SW 1271 (cell line): ENCODE measurements at places on chromosomes 5 and 9.

DNA sequence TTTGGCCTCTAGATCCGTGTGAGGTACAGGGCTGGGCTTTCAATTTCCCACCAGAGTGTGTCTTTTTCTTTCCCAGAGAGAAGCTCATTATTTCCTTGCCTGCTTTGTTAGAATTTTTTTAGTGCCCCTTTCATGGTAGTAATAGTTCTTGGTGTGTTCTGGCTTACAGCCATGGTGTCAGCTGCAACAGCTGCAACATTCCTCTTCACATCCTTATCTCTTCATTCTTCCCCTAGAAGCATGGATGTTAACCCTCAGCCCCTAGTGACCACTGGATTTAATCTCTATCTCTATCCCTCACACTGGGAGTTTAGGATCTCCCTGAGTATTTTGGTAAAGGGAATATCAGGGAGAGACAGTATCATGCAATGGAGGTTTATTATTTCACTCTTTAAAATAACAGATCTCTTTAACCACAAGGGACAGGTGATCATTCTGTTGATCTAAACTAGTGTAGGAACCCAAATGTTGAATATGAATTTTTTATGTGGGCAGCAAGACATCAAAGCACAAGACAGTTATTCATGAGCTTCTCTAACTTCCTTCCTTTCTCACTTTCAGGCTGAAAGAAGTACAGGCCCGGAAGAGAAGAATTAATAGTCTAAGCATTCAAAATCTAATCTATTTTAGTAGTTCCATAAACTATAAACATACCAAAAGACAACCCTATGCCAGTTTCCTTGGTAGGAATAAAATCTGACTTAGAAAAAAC, 160.2 kb downstream of the FAM170A start:
- no peak for DNase-seq

DNA sequence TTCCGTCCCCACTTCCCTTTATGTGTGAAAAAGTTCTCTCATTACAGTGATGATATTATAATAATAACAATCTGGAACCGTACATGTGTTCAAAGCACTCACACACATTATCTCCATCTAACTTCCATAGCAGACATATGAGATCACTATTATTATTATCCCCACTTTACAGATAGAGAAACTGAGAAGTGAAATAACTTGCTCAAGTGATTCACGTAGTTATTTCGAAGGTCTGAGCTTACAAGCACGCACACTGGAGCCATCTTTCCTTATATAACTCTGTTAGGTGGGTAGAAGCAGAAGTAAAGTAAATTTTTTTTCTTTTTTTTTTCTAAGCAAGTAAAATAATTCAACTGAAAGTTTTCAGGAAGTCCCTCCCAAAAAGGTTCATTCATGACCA, 62.9 kb upstream of the PTGER4 start:
- no peak for DNase-seq

- DNase-seq, result no peak
Measured at GRCh38 chr5:148583421-148583965, 70.8 kb downstream of the HTR4 start.

DNA sequence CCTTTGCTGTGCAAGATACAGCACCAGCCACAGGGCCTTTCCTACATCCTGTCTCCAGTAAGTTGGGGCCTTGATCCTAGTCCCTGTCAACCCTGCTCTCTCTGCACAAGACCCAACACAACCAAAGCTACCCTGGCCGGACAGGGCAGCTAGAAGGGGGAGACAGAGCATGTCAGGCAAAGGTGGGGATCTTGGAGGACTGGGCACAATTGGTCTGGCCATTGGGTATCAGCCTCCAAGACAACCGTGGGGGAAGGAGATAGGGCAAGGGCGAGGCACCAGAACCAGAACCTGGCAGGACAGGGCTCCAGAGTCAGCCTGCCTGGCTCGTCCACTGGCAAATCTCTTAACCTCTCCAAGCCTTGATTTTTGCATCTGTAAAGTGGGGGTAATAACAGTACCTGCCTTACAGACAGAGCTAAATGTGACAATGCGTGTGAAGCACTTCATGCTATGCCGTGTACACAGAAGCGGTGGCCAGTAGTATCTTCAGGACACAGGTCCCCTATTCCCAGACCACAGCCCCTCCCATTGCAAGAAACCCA, 51.6 kb upstream of the CDKN2AIPNL start:
- no peak for DNase-seq

DNA sequence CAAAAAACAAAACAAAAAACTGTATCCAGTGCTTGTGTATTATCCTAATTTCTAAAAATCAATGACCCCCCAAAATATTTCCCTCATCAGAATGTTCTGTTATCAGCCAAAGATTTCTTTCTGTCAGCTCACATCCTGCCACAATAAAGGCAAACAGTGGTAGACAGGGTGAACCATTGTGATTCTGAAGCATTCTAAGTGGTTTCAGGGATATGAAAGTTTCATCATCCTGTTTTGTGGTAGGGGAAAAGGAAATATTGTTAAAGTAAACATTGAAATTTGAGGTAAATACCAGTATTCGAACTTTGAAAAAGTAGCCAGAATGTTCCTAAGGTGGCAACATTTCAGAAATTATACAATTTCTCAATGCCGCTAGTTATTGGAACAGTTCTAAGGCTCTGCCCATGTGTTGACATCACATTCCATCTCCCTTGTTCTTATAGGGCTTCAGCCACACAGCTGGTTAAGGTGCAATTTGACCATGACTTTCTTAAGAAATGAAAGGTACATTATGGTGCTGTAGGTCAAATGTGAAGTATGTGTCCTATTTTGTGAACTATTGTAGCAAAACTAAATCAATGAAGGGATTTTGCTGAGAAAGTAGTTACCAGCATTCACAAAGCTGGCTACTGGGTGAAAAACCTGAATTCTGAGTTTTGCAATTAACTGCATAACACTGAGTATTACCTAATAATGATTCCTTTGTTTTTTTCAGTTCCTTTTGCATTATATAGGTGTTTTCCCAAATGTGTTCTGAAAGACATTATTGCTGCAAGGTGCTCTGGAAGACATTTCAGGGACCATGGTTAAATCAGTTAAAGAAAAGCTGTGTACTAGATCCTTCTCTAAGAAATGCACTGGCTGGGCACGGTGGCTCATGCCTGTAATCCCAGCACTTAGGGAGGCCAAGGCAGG, 107.6 kb upstream of the RASGRF2 start:
- no peak for DNase-seq

GRCh38 chr5:58818465-58818864, 235.6 kb downstream of the RAB3C start:
- no peak for DNase-seq

- DNase-seq, result no peak
Measured at GRCh38 chr5:135094339-135095051, 60.5 kb upstream of the PITX1 start.

DNA sequence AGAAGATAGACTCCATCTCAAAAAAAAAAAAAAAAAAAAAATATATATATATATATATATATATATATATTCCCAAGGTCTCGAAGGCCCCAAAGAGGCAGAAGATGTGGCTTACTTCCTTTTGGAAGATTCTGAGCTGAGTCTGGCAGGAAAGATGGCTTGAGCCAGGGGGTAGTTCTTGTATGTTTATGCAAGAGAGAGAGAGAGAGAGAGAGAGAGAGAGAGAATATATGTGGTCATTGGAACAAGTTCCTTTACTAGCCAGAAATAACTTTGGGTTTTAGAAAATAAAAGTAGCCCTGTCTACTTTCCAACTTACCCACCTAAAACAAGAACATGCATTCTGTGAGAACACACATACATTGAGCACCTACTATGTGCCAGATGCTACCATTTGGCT, 17.6 kb downstream of the NCS1 start:
- no peak for DNase-seq

- DNase-seq, result no peak
Measured at GRCh38 chr5:170387775-170388639, 1.2 kb downstream of the KCNMB1 start.

DNA sequence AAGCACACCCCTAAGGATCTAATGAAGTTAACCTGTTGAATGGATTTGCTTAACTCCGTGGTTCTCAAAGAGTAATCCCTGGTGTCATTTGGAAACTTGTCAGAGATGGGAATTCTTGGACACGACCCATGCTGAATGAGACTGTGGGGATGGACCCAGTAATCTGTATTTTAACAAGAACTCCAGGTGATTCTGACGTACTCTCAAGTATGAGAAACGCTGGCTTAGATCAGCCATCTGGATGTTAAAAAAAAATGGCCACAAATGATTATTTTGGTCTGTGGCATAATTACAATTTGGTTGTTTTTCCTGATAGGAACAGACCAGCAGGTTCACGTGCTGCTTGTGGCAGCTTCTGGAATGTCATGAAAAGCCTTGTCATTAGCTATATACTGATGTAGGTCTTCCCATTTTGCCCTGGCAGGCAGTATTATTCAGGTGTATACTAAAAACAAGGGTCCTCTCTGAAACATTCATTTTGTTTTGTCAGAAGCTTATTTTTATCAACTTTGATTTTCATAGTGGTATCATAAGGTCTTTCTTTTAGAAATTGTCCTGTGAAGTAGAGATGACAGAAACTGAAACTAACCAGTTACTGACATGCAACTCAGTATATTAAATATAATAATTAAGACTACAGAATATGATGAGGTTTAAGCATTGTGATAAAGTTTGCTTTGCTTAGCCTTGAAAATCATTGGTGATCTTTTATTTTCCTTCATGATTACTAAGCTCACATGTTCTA, 15.4 kb downstream of the CPEB4 start:
- DNase-seq, result no peak

DNA sequence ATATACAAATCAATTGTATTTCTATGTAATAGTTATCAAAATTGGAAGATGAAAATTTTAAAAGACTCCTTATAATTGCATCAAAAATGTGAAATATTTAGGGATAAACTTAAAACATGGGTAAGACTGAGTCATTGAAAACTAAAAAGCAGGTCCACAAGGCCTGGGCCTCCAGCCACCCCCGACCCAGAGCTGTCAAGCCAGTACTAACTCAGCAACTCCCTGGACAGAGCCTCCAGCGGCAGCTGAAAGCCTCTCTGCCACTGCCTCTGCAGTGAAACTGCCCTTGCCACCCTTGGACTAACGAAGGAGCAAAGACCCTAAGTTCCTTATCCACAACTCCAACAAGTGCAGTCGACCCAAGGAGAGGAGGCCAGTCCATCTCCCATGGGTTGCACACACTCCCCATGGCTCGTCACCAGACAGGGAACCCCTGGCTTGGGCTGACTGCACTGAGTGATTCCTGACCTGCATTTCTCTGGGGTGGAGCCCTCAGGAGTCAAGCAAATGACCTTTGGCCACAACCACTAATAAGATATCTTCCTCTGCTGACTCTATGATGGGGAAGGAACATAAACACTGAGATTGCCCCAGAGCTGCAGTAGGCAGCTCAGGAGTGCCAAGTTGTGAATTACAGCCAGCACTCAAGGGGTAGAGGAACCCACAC, 20.5 kb downstream of the PTGER4 start:
- no peak for DNase-seq

GRCh38 chr5:36656556-36656955, 50.1 kb downstream of the SLC1A3 start:
- DNase-seq, result no peak

DNA sequence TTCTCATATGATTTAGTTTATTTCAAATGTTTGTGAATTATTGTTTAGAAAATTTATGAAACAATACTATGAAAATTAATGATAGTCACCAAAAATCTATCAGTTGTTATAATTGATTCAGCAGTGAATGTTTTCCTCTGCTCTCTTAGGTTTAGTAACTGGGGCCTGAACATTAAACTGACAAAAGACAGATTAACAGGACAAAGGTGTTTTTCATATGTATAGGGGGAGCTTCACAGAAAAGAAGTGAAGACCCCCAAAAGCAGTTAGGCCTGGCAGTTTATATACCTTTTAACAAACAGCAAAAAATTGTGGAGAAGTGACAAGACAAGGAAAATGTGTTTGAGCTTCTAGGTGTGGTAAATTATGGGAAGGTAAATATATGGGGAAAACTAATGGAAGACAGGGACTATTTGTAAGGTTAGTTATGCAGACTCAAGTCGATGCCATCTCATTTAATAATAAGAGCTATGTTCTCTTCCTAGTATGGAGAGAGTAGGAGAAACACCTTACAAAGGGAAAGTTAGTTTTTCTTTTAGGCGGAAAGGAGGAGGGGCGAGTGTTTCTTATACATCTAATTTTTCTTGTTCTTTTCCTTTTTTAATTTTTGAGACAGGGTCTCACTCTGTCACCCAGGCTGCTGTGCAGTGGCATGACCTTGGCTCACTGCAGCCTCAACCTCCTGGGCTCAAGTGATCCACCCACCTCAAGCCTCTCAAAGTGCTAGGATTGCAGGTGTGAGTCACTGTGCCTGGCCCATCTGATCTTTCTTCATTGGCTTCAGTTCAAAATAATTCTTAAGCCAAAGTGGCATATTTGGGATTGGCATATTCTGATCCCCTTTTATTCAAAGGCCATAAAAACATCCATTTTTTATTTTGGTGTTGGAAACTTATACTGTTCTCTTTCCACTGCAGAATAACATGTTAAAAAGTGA, 77.8 kb downstream of the C9orf153 start:
- DNase-seq, result no peak

DNA sequence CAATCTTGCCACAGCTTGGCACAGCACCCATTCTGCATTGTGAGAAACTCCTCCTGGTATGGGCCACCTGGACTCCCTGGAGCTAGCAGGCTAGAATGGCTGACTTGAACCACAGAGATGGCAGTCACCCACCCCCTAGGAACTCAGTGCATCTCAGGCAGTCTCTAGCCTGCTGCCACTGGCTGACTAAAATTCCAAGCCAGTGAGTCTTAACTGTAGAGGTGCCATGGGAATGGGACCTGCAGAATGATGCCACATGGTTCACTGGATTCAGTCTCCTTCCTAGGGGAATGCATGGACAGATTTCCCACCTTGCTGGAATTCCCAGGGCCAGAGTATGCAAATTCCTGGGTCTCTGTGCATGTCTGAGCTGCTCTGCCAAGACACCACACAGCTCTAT, 382.9 kb downstream of the MAN2A1 start:
- no peak for DNase-seq

GRCh38 chr9:110837401-110838005, 168.9 kb downstream of the MUSK start:
- no peak for DNase-seq

DNA sequence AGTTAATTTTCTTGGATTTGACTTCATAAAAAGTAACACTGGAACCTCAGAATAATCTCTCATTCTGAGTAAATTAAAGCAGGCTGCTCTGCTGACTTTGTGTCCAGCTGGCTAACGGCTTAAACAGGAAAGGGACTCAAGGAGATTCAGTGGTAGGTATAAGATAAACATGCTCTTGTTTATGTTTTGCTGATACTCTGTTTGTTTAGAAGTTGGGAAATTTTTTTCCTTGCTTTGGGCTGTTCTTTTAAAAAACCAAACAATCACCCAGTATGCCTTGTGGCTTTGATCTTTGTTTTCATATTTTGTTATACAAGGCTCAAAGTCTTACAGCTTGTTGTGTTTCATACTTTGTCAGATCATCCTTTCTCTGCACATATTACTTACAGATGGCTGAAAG, 237.6 kb upstream of the RIOK2 start:
- no peak for DNase-seq

GRCh38 chr5:179373101-179373934, 28.1 kb upstream of the ADAMTS2 start:
- no peak for DNase-seq

DNA sequence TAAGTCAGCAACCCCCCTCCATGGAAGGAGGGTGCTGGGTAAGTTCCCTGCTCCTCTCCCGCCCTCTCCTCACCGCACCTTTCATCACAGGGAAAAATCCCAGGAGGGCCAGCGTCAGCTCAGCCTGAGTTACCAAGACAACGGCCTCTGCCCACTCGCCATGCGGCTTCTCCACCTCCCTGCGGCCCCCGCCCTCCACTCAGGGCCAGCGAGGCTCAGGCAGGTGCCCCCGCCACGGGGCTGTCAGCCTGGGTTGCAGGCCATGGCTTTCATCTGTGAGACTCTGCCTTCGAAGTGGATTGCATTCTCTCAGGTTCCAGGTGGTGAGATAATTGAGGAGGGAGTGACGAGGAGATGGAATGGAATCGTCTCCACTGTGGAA, 27.2 kb upstream of the LAMC3 start:
- DNase-seq, result no peak
